ENCODE measurements at places on chromosomes 5 and 9. TPM values are rescaled to one million over a fixed set of nuclear protein-coding genes. Genes with fewer than 3 reads are reported as not detected.

The EGR1 gene
- 2.8 TPM for total RNA-seq

The TLX3 gene
- not detected for total RNA-seq

The RAB14 gene
- total RNA-seq, result 64.3 TPM

The OLFM1 gene
- total RNA-seq, result 77.8 TPM

The ARSB gene
- total RNA-seq, result 24.6 TPM

The ADAMTS6 gene
- total RNA-seq, result 17.5 TPM

The CYLC2 gene
- not detected for total RNA-seq

The CCIN gene
- total RNA-seq, result not detected

DNA sequence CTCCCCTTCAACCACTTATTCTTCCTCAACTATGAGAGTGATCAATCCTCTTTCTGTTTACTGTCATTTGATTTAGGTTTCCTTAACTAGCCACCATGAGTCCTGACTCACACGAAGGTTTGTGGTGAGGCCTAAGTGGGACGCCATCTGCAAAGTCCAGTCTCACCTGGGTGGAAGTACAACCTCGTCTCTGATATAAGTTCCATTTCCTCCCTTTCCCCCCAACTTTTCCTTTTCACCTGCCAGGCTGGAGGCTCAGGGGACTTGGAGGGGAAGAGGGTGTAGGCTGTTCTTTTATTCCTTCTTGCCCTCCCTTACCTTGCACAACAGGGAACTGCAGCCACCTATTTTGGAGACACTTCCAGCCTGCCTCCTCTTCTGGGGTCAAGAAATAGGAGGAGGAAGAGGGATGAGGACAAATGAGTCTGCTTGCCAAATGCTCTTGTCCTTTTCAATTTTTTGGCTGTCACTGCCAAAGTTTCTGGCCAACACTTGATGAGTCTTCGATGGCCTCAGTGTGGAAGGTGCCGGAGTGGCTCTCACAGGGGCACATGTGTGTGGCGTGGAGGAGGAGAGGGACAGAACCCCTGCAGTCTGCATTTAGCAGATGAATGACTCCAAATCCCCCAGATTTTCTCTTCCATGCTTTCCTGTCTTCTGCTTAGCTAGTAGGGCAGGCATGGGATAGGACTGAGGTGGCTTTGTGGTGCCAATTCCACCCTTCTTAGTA is 249.6 kb downstream of the NSG2 start:
- DNase-seq, result no peak

- no peak for DNase-seq
Measured at GRCh38 chr9:38622951-38623350, 2.6 kb upstream of the ANKRD18A start.

- DNase-seq, result no peak
Measured at GRCh38 chr9:112050544-112051475, 124.3 kb downstream of the SUSD1 start.

- no peak for DNase-seq
Measured at GRCh38 chr9:2373648-2374047, 247.9 kb upstream of the VLDLR start.

- peak; percentile 4 for DNase-seq
Measured at GRCh38 chr9:82761956-82762355, 301.0 kb downstream of the RASEF start.

DNA sequence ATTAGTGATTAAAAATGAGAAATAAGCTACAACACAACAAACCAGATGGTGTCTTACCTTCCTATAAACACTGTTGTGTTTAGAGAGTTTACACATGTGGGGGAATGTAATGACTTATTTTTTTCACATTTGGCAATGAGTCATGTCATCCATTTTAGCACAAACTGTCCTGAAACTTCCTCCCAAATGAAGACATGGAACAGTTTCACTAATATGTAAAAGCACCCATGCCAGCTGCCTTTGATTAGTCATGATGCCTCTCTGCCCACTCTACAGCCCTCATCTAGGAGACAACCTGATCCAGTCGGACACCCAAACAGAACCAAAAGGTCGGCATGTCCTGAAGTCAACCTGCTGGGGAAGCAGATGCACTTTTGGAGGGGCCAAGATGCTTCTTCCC is 98.2 kb downstream of the SEMA5A start:
- no peak for DNase-seq

DNA sequence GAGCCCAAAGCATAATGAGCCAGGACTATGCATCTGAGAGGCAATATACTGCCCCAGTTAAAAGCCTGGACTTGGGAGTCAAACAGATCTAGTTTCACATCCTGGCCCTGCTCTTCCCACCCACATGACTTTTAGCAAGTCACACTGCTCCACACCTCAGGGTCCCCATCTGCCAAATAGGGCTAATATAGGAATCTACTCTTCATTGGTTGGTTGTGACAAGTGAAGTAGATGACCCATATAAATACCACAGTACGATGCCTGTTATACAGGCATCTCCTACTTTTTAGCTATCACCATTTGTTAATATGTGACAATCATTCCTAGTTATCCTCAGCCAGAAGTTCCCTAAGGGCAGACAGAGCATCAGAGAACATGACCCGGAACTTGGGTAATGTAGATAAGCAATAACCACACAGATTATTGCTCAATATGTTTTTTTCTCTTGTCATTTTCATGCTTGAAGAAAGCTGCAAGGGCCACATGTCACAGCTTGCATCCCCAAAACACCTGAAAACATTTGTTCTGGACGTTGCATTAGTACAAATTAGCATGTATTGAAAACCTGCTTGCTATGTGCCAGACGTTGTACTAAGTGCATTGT is 20.4 kb downstream of the ADAM19 start:
- no peak for DNase-seq

DNA sequence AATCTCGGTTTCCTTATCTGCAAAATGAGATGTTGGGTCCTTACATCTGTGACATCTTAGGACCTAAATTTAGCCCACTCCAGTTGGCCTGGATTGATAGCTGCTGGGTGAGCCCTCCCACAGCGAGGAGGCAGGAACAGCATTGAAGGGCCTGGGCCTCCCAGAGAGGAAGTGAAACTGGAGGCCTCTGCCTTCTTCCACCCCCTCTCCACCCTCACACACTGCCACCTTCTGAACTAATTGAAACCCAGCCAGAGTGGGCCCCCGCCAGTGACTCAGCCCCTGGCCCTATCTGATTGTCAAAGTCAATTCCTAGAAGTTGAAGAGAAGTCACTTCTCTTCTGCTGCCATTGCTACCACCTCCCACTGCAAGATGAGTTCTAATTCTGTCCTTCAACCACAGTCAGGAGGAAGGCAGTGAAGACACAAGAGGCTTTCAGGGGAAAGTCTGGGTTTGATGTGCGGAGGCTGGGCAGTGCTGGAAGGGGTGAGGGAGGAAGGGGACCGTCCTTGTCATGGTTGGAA is 55.2 kb upstream of the NEK6 start:
- peak; percentile 17 for DNase-seq

DNA sequence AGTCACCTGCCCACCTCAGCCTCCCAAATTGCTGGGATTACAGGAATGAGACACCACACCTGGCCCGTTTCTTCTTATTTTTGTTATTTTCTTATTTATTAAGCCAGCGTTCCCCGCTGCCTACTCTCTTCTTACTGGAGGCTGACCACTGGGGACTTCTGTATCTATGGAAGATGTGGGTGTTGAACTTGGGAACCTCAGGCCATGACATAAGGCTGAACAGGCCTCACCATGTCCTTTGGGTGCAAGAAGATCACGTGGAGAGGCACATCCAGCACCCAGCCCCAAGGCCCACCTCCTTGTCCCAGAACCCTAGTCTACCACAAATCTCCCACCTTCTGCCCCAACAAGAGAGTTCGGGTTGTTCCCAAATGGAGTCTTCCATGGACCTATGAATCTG is 59.4 kb upstream of the NEK6 start:
- DNase-seq, result no peak

GRCh38 chr5:143614831-143615230 is 197.1 kb upstream of the HMHB1 start:
- DNase-seq, result no peak

GRCh38 chr9:91346644-91347043 is 15.1 kb downstream of the AUH start:
- no peak for DNase-seq
